Right ventricle myocardium superior (tissue), 1 donor: ENCODE measurements at places on chromosomes 7 and 10. TPM values are rescaled to one million over a fixed set of nuclear protein-coding genes. Genes with fewer than 3 reads are reported as not detected.

DNA sequence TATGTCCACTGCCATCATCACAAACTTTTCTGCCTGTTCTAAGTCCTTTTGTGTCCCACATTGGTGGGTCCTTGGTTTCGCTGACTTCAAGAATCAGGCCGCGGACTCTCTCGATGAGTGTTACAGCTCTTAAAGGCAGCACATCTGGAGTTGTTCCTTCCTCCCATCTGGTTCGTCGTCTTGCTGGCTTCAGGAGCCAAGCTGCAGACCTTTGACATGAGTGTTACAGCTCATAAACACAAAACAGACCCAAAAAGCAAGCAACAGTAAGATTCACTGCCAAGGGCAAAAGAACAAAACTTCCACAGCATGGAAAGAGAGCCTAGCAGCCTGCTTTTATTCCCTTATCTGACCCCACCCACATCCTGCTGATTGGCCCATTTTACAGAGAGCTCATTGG, 30.2 kb downstream of the ASNS start:
- DNase-seq: no peak

DNA sequence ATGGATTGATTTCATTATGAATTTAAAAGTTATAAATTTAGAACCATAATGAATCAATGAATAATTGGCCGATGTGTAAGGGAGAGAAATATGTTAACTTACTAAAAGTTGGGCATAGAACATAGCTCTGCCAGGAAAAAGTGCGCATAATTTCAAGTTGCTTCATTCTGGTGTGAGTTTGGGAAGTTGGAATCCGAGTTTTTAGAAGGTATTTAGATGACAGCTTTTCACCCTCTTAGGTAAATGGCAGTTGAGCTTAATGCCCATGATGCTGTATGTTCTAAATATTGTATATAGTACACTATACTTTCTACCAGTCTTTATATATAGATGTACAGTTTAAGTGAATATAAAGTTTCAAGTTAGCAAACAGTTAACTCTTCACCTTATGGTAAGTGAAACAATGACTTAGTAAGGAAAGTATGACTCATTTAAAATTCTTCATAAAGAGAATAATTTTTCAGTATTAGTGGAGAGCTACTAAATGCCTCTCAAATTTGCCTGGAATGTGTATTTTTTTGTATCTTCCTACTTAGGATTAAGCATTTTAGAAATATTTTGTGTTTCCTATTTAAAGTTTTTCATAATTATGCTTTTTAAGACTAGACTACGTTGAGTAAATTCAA, 1.6 kb downstream of the C1GALT1 start:
- DNase-seq: no peak

GRCh38 chr10:84224411-84225028, 824 bp downstream of the LRIT2 start:
- no peak for DNase-seq

GRCh38 chr7:3089493-3089892, 45.8 kb upstream of the CARD11 start:
- no peak for DNase-seq

- DNase-seq: no peak
These were observed 27.7 kb downstream of the GBX1 start for GRCh38 chr7:151139791-151140190.

Gene CFAP46
- 1.9 TPM for total RNA-seq

- no peak for DNase-seq
These were observed 195.5 kb upstream of the HPS1 start for GRCh38 chr10:98642281-98642680.

Gene ARHGAP19
- total RNA-seq: 5.9 TPM

GRCh38 chr7:103875718-103876117, 113.7 kb downstream of the RELN start:
- no peak for DNase-seq

DNA sequence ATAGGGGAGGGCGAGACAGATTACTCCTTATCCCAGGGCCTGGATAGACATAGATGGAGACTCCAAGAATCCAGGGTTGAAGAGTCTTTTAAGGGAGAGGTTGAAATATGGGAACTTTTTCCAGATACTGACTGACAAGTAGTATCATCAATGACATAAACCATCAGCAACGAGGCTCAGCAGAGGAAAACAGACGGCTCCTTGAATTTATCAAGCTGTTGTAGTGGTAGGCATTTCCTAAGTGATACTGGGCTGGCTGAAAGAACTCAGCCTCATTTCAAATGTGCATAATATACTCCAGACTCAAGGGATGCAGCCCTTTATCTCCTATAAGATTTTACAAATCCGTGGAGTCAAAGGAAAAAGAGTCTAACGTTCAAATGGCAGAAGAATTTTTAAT, 150.5 kb downstream of the FANK1 start:
- no peak for DNase-seq

Gene FFAR4
- total RNA-seq: 0.16 TPM

Gene KIAA1549
- total RNA-seq: 2.1 TPM

Gene PSMC2
- 120 TPM for total RNA-seq

GRCh38 chr10:17599089-17599488, 18.1 kb downstream of the HACD1 start:
- no peak for DNase-seq

DNA sequence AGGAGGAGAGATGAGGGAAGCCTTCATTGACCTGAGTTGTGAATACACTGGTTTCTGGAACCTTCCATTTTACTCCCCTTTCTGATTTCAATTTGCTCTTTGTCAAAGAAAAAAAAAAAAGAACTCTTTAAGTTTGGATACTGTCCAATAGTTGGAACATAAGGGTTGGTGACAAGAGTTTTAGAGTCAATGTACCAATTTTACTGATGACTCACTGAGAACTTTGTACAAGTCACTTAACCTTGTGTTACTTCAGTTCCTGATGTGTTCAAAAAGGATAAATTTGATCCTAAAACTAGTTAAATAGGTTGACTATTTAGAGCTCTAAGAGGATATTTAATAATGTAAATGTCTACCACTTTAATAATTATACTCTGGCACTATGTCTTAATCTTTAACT, 4.1 kb upstream of the CDK14 start:
- no peak for DNase-seq

DNA sequence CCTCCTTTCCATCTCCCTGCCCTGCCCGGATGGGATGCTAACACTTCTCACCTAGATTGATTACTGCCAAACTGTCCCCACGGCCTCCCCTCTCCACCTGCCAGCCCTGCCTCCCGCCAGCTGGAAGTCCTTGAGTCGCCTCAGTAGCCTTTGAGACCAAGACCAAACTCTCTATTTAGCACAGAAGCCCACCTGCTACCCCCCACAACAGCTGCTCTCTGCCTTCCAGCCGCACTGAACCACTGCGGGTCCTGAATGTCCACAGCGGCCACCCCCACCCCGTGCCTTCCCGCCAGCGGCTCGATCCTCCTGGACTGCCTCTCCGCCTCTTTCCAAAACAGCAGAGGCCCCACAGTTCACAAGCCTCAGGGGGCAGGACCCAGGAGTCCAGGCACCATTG, 39.0 kb downstream of the FKBP6 start:
- no peak for DNase-seq

DNA sequence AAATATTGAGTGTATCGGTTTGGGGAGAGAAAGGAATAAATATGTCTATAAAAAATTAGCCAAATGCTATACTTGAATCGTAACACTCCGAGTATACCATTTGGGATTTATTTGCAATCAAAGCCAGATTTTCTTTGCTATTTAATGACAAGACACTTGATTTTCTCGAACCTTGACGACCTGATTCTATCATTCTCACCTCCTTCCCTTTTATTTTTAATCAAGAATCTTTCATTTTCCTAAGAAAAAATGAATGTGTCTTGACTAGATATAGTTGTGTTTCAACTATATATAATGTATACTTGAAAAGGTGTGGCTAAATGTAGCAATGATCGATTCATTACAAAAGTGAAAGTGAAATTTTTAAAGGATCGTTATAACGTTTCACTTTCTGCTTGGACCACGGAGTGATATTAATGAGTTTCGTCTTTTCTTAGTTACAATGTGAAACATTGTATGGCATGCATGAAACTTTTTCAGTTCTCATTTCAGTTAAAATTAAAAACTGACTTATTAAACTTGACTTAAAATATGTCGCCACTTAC, 562 bp downstream of the NUB1 start:
- no peak for DNase-seq

DNA sequence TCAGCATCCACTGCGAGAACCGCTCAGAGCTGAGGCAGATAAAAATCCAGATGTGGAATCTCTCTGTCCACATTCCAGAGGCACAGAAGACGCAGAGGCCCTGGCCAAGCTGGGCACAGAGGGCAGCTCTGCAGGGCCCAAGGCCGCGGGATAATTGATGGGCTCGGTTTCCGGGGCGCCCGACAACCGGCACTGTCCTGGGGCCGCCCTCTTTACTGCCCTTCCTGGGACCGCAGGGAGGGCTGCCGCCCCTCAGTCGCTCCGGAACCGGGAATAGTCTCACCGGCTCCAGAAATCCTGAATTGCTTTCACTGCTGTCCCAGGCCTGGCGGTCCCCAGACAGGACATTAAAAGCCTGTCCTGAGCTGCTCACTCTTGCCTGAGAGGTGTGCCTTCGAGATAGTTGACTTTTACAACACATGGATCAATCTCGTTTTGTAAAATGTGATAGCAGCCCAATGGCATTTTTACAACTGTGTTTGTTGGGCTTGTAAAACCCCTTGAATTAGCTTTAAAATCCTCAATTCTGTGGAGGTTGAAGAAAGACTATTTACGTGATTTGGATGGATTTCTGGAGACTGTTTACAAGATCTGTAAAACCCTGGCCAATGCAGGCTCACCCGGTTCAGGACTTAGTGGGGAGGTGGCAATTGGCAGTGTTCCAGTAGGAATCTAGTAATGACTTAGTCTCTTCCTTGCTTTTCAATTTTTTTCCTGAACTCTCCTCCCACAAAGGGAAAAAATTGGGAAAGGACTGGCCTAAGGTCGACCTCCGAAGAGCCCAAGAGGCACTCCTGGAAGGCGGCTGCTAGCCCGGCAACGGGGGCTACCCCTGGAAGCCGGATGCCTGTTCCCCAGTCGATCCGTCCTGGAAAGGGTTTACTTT, 1.4 kb upstream of the HOXA6 start:
- no peak for DNase-seq

- no peak for DNase-seq
These were observed 31.9 kb downstream of the PCBD1 start for GRCh38 chr10:70856454-70856853.

Gene TMEM178B
- 35.4 TPM for total RNA-seq

GRCh38 chr7:105840981-105841749, 35.2 kb downstream of the ATXN7L1 start:
- no peak for DNase-seq

Gene ANKRD61
- not detected for total RNA-seq

Gene SORCS1
- total RNA-seq: 1.7 TPM

- no peak for DNase-seq
These were observed 141.8 kb upstream of the LRGUK start for GRCh38 chr7:133985300-133985699.

DNA sequence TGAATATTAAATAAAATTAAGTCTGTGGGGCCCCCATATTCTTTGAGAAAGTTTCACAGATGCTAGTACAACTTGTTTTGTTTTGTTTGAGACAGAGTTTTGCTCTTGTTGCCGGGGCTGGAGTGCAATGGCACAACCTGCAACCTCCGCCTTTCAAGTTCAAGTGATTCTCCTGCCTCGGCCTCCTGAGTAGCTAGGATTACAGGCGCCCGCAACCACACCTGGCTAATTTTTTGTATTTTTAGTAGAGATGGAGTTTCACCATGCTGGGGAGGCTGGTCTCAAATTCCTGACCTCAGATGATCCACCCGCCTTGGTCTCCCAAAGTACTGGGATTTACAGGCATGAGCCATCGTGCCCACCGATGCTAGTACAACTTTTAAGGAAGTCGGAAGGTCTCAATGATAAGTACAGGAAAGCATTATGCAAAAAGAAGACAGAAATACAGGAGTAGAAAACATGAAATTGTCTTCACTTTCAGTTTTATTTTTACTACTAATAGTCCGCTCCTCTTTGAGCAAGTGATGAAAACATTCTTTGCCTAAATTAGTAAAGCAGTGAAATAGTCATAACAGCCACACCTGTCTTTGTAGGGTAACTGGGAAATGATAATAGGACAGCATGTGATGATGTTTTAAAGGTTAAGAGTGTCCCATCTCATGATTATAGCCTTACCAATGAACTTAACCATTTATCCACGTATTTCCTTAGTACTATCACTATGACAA, 147.5 kb downstream of the SEMA3D start:
- no peak for DNase-seq

Gene PDZD7
- total RNA-seq: 0.38 TPM

GRCh38 chr10:132036153-132036886, 29.4 kb upstream of the JAKMIP3 start:
- peak; percentile 55 for DNase-seq

DNA sequence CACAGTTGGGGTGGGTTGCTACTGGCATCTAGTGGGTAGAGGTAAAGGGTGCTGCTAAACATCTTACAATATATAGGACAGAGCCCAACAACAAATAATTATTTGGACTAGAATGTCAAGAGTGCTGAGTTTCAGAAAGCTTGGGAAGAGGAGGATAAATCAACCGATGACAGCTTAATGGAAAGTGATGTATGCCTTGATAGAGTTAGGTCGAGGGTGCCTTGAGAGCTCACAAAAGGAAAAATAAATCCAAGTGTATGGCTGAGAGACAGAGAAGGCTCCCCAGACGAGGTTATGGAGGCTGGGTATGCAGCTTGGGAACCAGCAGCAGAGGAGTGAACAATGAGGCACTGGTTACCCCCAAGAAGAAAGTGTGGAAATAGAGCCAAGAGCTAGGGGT, 211.1 kb downstream of the HDAC9 start:
- no peak for DNase-seq

Gene SPAG6
- total RNA-seq: not detected

DNA sequence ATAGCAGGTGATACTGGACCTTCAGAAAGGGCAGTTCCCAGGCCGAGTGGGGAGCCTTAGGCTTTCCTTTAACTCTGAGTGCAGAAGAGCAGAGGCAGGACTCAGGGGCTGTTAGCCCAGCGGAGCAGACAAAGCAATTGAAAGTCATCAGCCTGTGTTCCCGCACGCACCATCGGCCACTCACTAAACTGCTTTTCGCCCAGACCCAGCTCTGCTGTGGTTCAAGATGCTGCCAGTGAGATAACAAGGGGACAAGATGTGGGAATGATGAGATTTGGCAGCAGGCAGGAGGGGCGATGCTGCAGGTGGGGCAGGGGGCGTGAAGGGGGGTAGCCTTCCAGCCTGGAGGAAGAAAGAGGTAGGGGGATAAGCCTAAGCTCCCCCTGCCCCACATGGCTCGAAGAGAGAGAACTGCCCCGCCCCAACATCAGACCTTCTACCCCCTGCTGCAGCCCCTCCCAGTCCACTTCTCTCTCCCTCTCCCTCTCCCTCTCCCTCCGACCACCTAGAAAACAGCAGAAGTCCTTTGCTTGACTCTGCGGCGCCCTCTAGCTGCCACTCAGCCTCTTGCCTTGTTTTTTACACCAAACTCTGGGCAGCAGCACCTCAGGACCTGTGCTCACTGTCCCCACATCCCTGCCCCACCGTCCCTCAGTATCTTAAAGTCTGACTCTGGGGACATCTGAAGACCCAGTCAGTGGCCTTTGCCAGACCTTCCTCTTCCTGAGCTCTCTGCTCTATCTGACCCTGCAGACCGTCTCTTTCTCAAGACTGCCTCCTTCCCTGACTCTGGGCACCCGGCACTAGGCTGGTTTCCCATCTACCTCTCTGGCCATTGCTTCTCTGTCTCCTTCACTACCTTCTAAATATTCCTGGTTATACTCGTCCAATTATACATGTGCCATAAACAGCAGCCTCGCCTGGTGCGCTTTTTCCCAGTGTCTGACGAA, 110.5 kb downstream of the C10orf105 start:
- DNase-seq: peak; percentile 89

- no peak for DNase-seq
These were observed 14.9 kb upstream of the PLEKHS1 start for GRCh38 chr10:113736576-113736975.

Gene GTF2IRD2
- total RNA-seq: 13.5 TPM

- DNase-seq: no peak
These were observed 68.1 kb downstream of the SCRN1 start for GRCh38 chr7:29921404-29922010.
